ENCODE measurements at places on chromosomes 1 and 21.
A peak's percentile ranks its signal among the peaks of the same experiment; 100 is the strongest.

- no peak for DNase-seq
Measured at GRCh38 chr1:219564109-219564508, 48.8 kb downstream of the ZC3H11B start.

DNA sequence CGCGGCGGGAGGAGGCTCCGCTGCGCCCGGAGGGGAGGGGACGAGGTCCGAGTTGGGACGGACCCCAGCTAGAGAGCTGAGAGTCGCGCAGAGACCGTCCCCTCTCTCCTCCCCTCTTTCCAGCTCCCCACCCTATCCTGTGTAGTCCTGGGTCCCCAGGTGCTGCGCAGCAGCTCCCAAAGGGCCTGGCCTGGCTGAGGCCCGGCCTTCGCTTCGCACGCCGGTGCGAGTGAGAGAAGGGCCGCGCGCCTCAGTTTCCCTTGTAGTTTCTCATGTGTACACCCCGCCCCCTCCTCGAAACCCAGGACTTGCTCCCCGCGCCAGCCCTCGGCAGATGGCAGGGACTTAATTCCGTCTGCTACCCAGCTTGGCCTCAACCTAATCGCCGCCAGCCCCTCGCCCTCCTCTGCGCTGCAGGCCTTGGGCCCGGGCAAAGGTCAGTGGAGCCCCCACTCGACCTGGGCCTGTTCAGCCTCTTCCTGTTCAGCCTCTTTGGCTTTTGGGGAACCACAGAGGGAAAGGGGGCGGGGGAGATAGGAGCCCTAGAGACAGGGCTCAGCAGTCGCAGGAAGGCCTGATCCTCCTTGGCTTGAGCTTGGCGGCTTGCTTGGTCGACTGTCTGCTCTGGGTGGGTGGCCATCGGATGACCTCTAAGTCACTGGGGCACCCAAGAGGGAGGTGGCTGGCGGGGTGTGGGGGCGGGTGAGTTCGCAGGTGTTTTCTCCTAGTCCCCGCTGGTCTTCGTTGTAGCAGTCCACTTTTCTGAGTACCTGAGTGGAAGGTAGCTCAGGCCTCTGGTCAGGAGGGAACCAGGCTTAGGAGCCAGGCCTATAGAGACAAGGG is 1.0 kb downstream of the ZNF687 start:
- peak; percentile 68 for DNase-seq

GRCh38 chr21:20999659-21000058 is 1.4 kb downstream of the NCAM2 start:
- peak; percentile 52 for DNase-seq

DNA sequence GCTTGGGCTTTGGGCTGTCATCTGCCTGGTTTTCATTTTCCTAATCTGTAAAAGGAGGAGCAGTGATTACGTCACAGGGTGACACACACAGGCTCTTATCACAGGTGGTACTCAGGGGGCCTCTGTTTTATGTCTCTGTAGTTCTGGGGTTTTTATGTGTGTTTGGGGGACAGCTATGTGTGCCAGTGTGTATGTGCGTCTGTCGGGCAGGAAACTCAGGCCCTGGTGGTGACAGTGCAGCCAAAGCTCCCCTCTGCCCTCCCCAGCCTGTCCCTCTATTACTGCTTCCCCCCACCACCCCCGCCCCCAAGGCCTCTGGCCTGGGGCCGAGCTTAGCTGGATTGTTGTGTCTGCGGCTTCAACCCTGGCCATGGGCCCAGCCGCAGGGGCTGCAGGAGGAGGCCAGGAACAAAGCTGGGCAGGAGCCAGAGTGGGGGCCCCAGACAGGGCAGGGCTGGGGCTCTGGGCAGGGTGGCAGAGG is 13.3 kb downstream of the MFAP2 start:
- no peak for DNase-seq

DNA sequence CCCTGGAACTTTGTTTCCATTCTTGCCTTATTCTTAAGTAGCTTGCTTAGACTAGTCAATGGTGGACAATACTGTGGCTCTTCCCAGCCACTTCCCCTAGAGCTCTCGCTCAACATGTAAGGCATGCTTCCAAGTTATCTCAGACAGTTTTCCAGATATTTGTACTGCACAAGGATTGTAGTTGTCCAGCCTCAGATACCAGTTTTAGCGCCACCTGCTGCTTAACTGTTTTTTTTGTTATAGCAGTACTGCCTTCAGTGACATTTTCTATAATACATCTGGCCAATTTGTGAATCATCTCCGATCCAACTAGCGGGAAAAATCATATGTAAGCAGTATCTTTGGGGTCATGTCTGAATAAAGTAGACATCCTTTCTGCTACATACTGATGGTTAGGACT is 346.7 kb upstream of the ADGRL4 start:
- peak; percentile 17 for DNase-seq

DNA sequence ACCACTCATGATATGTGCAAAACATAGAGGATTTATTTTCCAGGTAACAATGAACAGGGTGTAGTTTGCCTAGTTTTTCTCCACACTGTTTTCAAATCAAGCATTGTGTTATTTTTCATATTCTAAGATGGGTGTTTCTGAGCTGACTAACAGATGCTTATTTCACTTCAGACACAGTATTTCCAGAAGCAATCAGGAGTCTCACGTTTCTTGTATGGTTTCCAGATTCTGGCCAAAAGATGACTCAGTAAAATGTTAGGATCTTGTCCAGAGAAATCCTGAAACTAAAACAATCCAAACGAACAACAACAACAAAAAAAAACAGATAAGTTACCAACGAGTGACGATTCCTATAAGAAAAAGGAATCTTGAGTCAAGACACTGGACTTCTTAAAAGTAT is 5.3 kb downstream of the UTS2 start:
- no peak for DNase-seq

- DNase-seq = no peak
Measured at GRCh38 chr1:110187139-110187890, 22.8 kb upstream of the KCNC4 start.
